ENCODE measurements at places on chromosomes 6 and 20.

DNA sequence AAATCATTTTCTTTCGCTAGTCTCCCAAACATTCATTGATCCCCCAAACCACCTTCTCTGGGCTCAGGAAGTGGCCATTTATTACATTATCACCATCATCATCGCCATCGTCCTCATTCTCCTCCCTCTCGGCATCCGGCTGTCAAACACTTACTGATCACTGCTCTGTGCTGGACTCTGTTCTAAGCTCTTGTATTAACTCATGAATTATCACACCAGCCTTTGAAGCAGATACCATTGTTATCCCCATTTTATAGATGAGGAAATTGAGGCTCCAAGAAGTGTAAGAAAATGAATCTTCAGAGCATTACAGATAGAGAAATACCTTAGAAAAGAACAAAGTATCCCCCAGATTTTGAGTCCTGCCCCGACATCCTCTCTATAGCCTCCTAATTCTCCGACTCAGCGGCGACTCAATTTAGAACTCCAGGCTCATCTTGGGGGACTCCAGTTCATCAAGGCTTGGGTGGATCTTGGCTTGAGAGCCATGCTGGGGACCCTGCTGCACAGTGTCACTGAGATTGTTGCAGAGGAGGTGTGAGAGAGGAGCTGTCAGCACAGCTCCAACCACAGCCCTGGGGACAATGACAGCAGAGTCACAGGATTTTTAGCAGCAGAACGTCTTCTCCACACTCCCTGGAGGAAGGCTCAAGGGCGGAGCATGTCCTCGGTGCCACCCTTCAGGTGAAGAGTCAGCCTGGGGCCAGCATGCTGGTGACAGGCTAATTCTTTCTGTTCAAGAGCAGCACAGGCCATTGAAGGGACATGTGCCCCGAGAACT is 6.6 kb upstream of the EEF1E1 start:
- no peak for DNase-seq

- DNase-seq, result no peak
Observed at GRCh38 chr6:49038294-49038822, 424.7 kb downstream of the MMUT start.

DNA sequence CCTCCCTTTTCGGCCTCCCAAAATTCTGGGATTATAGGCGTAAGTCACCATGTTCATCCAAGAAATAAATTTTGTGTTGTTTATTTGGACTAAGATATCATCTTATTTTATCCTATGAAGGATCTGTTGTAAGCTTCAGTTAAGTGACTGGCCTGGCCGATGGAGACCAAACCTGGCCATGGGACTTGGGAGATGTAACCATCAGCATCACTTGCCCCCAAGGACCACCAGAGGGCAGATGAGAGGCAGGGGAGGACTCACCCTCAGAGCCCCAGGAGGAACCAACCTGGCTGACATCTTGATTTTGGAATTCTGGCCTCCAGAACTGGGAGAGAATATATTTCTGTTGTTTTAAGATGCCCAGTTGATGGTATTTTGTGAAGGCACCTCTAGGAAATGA is 266.7 kb downstream of the CDH26 start:
- no peak for DNase-seq

- no peak for DNase-seq
Observed at GRCh38 chr6:117267766-117268534, 2.6 kb downstream of the VGLL2 start.

DNA sequence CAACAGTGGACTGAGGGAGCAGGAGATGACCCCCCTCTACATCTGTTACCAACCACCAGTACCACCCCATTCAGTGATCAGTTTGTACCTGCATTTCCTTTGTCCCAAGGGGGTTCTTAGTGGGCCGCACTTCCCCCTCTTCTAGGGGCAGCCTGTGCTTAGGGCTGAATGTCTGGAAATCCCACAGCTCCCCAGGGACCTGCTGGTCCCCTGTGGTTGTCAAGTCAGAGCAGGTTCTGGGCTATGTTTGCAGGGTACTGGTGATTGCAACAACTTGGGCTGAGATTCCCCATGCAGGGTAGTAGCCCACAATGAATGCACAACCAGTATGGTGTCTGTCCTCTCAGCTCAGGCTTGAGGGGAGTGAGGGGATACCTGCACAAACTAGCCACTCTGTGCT is 39.7 kb upstream of the COL10A1 start:
- DNase-seq, result no peak

DNA sequence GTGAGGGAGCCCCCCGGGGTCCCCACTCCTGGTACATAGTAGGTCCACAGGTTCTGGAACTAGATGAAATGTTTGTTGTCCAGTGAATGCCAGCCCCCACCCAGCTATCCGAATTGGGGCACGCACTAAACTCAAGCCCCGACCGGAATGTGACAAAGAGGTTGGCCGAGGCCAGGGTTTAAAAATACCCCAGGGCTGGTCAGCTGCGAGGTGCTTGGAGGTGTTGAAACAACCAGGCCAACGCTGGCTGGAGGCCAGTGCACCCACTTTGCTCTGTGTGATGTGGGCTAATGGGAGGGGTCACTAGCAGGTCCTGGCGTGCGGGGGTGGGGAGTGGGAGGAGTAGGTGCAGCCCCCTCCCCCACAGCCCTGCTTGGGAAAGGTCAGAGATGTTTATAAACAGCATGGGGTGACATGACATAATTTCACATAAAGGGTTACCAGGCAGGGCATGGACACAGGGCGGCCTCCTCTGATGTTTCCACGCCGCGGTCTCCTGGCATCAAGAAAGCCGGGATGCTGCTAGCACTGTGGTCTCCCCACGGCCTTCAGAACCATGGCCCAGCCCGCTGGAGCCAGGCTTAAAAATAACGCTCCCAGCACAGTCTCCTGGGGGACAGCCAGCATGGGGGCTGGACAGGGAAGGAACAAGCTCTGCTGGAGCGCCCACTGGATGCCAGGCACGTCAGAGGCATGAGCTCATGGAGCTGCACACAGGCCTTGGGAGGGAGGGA is 111.2 kb upstream of the PTPN1 start:
- DNase-seq, result no peak

GRCh38 chr20:17430125-17430950 is 100.8 kb downstream of the BFSP1 start:
- no peak for DNase-seq

GRCh38 chr20:43744151-43744611 is 17.4 kb upstream of the GTSF1L start:
- DNase-seq, result no peak

GRCh38 chr6:37432916-37433656 is at the start of gene CMTR1:
Gene CMTR1, plus strand, starts transcription at chr6:37433221. Its CDS starts 2,409 bp downstream, at chr6:37435630.
- DNase-seq, result peak; percentile 25

- no peak for DNase-seq
Observed at GRCh38 chr6:107611094-107611810, 121.3 kb downstream of the SOBP start.

DNA sequence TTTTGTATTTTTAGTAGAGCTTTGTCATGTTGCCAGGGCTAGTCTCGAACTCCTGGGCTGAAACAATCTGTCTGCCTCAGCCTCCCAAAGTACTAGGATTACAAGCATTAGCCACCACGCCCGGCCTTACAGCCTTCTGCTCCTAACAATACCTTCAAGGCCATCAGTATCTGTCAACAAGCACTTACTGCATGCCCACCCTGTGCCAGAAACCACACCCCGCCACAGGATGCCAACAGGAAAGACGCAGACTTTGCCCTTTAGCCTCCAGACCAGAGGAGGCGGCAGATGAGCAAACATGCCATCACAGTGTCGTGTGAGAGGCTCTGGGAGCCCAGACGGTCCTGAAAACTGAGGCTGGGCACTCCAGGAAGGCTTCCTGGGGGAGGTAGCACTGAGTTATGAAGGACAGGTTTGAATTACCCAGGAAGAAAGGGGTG is 34.7 kb upstream of the TGM3 start:
- no peak for DNase-seq

DNA sequence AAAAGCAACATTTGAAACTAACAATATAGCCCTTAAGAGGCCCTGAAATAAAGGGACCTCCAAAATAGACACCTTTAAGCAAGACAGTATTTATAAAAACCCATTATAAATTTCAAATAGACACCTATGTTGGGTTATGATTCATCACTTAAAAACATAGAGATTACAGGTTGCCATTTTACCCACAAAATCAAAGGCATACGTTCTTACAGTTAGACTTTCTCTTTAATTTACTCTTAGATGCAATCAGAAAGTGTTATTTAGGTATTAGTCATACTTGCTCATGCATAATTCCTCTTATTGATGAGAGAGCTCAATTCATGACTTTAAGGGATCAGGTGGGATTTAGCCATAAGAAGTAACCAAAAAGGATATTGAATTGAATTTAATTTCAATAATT is 51.5 kb upstream of the TMEM200A start:
- no peak for DNase-seq

DNA sequence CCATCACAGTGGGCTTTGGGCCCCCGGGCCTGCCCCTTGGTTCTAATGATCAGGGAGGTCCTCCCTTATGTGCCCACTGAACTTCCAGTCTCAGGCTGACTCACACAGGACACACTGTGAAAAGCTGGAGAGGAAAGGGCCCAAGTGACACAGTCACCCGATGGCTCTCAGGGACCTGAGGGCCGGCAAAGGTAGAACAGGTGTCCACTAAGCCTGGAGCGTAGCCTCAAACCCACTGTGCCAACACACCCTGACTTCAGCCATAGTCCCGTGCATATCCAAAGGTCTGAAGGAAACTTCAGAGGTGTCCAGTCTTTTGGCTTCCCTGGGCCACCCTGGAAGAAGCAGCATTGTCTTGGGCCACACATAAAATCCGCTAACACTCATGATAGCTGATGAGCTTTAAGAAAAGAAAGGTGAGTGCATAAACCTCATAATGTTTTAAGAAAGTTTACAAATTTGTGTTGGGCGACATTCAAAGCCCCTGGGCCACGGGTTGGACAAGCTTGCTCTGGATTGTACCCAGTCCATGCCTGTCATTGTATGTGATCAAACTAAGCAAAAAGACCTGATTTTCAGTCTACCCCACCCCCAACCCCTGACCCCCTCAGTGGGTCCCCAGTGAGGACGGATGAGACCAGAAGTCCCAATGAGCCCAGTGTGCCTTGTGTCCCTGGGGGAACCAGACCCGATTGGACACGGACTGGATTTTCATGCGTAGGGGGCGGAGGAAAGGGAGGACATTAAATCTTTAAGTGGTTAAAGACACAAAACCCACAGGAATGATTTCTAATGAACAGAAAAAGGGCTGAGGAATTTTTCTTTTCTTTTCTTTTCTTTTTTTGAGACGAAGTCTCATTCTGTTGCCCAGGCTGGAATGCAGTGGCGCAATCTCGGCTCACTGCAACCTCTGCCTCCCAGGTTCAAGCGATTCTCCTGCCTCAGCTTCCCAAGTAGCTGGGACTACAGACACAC is 6.1 kb downstream of the RAMACL start:
- no peak for DNase-seq

DNA sequence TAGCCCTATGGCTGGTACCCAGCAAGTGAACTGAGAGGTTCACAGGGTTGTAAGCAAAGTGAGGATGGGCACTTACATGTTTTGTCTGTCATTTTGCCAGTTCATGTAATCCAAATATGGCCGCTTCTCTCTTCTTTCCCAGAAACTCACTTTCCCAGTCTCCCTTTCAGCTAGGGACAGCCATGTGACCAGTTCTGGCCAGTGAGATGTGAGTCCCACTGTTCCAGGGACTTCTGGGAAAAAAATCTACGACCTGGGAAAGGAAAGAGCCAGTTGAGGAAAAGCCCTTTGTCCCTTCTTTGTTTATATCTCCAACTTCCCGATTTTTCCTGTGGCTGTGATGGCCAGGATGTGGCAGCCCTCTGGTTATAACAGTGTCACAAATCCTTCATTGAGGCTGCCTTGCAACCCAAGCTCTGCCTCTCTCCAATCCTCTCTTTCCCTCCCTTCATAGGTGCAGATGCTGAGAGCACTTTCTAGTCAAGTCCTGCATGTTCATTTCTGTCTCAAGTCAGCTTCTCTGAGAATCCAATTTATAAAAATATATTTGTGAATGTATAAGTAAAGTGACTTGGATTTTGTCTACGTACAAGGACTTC is 148.6 kb upstream of the ZFP64 start:
- DNase-seq, result no peak

- DNase-seq, result no peak
Observed at GRCh38 chr6:33317419-33317668, 200 bp downstream of the ZBTB22 start.

DNA sequence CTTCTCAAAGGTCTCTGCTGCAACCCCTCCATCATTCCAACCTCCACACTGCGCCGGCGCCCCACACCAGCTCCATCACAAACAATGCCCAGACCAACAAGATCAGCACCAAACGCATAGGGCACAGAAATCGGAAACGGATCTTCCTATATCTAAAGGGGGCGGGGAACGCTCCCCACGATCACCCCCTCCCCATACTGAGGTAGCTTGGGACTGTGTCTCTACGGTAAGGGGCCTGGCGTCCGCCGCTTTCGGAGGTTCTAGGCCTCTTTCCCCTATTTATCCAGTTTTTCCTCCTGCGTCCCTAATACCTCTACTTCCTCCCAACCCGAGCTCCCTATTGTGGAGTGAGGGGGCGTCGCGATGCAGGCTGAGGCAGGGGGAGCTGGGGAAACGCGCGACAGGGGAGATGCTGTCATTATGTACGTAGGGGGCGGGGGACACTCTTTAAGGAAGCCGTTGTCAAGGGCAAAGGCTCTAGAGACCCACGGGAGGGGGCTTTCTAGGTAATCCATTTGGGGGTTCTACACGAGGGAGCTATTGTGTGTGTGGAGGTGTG is 909 bp downstream of the DNAAF9 start:
- DNase-seq, result no peak

DNA sequence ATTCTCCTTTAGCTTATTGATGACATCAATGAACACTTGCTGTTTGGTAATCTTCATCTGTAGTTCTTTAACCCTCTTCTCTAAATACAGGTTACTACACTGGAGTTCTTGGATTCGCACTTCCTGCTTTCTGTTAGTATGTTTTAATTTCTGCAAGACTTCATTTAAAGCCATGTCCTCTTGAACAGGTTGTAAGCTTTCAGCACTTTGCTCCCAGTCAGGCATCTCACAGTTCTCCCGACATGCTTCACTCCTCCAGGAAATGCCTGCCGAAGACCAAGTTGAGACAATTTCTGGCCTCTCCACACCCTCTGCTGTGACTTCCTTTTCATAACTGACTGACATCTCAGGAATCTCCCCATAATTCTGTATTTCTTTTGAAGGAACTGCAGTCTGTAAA is 15.8 kb downstream of the CAGE1 start:
- DNase-seq, result no peak

- no peak for DNase-seq
Observed at GRCh38 chr6:130178692-130179091, 44.1 kb downstream of the SAMD3 start.

DNA sequence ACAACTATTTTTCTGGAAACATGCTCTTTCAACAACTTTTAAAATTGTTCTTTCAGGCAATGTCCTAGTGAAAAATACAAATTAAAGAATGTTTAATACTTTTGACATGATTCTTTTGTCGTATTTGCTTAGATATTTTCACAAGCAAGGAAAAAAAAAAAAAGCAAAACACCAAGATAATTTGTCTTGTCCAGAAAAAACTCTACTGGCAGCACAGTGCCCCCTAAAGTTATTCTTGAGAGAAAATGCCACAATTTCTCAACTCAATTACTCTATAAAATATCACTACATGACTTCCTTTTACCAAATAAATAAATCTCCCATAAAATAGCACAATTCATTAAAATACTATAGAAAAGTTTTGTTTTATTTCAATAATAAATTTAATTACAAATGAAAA is 652.5 kb upstream of the EPHA7 start:
- no peak for DNase-seq

Measured in glomerular endothelial cell (primary cell).